Stomach (tissue), 19 donors: ENCODE measurements at places on chromosomes 6 and 20.
A peak's percentile ranks its signal among the peaks of the same experiment; 100 is the strongest.

DNA sequence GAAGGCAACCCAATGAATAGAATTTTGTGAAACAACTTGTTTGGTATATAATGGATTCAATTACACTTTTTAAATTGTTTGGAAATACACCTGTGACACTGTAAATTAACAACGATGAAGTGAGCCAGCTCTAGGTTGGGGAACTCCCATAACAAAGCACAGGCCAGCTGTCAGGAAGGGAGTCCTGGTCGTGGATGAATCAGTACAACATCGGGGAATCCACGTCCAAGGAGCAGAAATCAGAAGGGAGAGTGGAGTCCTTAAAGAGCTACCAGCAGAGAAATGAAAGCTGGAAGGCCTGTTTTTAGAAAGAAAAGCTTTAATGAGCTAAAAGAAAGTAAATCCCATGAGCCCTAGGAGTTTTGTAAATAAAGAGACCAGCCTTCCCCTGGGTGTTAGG lies 223.1 kb upstream of the SLC35B3 start:
- no peak for DNase-seq

GRCh38 chr6:14454473-14454775 lies 336.9 kb downstream of the CD83 start:
- DNase-seq = no peak

DNA sequence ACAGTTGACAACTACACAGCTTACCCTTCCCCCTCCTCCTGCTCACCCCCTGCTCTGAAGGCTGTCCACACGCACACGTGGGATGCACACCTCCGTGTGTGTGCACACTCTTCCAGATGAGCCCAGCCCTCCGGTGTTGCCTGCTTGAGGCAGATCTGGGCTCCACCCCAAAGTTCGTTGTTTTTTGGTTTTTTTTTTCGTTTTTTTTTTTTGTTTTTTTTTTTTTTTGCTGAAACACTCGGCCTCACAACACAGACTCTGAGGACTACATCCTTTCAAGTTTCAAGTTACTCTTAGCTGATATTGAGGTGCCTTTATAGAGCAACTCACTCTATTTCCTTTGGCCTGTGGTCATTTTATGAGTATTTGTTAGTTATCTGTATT lies 88.2 kb downstream of the RREB1 start:
- no peak for DNase-seq

DNA sequence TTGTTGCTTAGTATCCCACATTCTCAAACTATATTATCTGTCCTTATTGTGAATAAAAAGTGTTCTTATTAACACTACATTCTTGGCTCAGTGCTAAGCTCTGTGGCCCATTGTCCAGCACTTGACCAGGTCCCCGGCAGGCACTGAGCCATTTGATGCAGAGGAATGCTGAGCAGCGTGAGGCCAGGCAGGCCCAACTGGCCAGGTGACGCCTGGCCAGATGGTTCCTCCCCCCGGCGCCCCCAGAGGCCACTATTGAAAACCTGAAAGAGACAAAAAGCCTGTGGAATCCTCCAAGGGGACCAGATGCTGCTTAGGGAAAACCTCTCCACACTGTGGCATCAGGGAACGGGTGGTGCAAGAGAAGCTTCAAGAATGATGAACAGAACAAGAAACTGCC lies 597.5 kb upstream of the JAG1 start:
- DNase-seq = no peak

DNA sequence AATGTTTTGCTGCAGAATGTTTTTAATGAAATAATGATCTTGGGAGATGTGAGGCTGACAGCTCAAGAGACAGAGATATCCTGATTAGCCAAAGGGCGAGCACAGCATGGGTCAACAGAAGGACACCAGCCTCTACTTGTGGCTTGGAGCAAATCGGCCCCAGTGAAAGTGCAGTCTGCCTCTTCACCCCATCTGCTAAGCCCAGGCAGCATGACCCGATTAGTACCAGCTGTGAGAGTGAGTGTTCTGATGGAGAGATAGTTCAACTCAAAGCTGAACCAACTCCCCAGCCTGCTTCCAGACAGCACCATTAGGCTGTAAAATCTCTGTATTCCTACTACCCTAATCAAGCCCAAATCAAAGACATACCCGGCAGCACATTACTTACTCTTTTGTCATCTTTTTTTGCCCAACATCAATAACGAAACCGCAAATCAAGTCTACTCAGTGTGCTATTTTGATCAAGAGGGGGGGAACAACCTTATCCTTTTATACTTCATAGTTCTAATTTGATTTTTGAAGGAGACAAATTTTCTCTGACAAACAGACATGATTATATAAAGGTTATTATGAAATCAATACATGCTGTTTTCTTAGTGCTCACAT lies 514.1 kb upstream of the NRSN1 start:
- DNase-seq = no peak

DNA sequence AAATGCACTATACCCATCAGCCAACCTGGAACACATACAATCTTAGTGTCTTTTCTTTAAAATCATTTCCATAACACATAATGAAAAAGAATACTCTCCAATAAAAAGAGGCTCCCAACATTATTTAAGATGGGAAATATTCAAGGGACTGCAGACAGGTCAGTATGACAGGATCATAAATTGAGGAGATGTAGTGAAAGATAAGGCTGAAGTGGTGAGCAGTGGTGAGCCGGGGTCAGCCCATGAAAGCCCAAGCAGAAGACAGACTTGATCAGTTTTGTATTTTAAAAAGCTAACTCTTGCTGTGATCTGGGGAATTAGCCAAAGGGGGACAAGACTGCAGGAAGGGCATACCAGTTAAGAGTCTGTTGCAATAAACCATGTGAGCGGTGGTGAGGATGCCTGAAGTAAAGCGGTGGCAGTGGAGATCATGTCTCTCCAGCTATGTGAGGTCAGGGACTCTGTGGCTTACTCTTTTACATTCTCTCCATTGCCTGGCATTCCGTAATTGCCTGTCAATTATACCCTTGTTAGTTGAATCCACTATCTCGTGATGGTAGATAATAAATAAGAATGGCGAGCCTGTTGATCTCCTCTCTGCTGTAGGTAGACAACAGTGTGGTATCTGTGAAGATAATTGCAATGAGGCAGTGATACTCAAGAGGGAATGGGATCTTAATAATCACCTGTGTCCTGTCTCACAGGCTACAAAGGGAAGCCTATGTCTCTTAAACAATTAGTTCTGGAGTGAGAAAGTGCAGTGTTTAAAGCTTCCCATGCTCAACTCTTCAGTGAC lies 97.4 kb downstream of the FILIP1 start:
- DNase-seq = no peak

DNA sequence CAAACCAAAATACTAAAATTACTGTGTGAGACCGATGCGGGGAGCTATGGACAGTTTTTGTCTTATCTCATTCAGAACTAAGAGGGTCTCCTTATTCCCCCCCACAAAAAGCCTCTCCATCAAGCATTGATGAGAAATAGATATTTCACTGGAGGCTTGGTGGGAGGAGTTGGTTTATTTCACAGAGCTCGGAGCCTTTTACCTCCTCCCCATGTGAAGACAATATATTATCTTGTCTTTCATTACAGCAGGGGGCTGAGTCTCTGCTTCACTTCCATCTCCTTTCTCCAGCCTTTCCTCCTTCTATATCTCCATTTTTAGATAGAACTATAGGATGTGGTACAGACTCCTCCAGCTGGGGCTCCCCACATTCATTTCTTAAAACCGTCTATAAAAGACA lies 29.9 kb upstream of the MRAP2 start:
- no peak for DNase-seq

DNA sequence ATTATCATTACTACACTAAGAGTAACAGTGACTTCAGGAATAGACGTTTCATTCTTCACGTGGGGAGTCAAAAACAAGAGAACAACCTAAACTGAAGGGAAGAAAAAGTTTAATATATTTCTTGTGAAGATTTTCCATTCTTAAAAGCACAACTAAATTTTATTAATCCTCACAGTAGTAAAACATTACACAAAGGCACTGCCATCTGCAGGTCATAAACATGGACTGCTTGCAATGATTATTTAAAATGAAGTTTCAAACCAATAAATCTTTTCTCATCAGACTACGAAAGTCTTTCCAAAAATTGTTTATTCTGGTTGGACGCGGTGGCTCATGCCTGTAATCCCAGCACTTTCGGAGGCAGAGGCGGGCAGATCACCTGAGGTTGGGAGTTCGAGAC lies 2.6 kb downstream of the NCOA5 start:
- DNase-seq = no peak

GRCh38 chr6:159257846-159258245 lies 88.6 kb downstream of the FNDC1 start:
- DNase-seq = no peak

GRCh38 chr6:23713211-23713610 lies 412.8 kb upstream of the NRSN1 start:
- no peak for DNase-seq

DNA sequence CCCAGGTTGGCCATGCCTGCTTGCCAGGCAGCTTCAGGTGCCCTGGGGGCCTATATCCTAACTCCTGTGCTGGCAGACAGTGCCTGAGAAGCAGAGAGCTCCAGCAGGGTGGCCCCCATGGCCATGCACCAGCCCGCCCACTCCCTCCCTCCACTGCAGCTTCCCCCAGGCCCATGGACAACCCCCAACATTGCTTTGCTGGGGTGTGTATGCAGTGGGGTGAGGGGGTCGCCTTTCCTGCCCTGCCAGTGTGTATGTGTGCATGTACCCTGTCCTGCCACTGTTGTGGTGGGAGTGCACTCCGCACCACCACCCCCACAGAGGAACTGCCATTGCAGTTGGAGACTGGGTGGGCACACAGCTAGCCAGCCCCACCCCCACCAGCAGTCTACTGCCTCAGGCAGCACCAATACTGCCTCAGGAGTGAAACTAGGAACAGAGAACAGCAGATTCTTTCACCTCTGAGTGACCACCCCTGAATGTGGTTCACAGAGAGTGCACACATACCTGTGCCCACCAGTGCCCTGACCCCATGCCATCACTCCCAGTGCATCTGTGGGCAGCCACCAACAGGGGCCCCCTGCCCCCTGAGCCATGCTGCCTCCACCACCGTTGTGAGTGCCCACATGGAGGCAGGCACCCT lies 151.1 kb downstream of the LRRC1 start:
- DNase-seq = no peak

DNA sequence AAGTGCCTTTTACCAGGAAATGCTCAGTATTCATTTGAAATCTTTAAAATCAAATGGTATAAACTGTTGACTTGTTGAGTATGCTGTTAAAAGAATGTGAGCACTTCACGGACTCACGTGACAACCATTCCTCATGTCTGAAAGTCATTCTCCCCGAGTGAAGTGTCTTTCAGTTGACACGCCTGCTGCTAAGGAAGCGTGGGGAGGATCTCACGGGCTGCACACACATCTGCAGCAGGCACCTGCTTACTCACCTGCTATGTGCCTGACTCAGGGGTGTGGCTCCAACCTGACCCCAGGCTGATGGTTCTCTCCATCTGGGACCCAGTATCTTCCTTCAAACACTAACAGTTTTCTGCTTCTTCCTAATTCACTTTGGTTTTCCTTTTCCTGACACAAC lies 32.7 kb downstream of the WDR27 start:
- DNase-seq = no peak

DNA sequence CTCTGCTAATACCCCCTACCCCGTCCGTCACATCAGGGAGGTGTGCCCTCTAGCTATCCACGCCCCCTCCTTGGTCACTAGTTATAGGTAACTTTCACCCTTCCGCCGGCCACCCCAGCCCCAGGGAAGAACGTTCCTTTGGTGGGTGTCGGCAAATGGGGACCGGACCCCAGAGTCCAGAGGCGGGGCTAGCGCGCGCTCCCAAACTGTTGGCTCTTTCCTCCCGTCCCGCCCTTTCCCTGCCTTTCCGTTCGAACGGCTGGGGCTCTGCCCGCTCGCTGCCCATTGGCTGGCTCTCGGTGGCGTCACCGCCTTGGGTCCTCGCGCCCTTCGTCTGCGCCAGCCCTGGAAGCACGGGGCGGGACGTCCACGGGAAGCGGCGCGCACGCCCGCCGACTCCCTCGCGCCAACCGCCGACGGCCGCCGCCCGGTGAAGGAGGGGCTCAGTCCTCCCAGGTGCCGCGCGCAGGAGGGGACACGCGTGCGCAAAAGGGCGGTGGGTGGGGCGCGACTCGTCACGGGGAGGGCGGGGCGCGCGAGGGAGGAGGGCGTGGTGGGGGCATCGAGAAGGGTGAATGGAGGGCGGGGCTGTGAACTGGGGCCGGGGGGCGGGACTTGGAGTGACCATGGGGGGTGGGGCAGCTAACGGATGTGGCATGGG lies 634 bp upstream of the PHF1 start:
- peak; percentile 98 for DNase-seq

- DNase-seq = no peak
Measured at GRCh38 chr20:59139998-59140397, 23.6 kb upstream of the ZNF831 start.

GRCh38 chr20:50036703-50037102 lies 53.9 kb downstream of the SNAI1 start:
- DNase-seq = no peak

DNA sequence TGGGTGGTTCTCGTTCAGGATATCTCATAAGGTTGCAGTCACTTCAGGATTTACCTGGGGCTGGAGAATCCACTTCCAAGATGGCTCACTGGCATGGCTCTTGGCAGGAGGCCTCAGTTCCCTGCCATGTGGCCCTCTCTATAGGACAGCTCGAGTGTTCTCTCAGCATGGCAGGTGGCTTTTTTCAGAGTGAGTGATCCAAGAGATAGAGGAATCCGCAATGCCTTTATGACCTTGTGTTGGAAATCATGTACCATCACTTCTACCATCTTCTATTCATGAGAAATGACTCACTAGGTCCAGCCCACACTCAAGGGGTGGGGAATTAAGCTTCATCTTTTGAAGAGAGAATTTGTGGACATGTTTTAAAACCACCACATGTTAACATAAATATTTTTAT lies 37.8 kb downstream of the PPP1R16B start:
- DNase-seq = no peak

GRCh38 chr20:57998276-57998675 lies 230.2 kb downstream of the ANKRD60 start:
- DNase-seq = no peak

DNA sequence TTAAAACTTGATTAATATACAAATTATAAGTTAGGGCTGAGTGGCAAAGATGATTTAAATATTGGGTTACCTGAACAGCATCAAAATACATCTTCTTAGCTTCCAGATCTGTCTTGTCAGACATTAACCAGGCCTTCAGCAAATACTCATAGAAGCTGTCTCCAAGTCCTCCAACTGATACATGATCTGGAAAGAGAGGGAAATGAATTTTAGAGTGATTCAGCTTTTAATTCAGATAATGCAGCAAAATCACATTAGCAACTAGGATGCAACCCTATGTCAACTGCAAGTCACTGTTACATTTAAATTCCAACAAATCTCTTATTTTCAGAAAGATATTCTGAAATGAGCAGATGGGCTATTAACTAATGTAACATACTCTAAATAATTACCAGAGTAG lies 115.2 kb upstream of the FAM184A start:
- DNase-seq = no peak

DNA sequence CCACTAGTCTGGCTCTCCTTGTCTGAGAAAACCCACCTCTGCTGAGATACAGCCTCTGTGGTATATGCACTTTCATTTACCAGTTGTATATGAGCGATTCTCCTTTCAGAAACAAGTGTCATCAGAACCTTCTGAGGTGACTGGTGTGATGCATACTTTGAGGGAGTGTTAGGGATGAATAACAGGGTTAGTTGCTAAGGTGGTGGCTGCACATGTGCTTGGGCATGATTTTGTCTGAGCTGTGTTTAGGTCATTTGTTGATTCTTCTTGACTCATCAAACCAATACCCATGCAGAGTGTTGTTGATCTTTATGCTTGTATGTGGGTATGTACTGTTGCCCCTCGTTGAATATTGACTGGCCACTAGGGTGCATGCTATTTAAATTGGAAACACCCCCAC lies 25.7 kb downstream of the DTD1 start:
- no peak for DNase-seq
